ENCODE measurements at places on chromosomes 16 and 17. TPM values are rescaled to one million over a fixed set of nuclear protein-coding genes. Genes with fewer than 3 reads are reported as not detected.

The UNC13D gene
- polyA plus RNA-seq, result 10.1 TPM

- DNase-seq, result no peak
Measured at GRCh38 chr17:70989280-70989679, 819.9 kb downstream of the KCNJ2 start.

DNA sequence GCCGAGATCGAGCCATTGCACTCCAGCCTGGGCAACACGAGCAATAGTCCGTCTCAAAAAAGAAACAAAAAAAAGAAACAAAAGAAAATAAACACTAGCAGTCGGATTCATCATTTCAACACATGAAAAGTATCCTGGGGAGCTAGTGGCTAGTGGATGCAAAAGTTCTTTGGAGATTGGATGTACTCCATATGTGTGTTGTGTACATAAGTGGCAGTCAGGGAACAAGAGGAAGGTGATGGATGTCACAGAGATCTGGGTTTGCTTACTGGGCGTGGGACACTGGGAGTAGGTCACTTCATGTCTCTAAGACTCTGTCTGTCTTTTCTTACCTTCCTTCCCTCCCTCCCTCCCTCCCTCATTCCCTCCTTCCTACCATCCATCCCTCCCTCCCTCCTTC lies 35.4 kb downstream of the MRC2 start:
- DNase-seq, result no peak

DNA sequence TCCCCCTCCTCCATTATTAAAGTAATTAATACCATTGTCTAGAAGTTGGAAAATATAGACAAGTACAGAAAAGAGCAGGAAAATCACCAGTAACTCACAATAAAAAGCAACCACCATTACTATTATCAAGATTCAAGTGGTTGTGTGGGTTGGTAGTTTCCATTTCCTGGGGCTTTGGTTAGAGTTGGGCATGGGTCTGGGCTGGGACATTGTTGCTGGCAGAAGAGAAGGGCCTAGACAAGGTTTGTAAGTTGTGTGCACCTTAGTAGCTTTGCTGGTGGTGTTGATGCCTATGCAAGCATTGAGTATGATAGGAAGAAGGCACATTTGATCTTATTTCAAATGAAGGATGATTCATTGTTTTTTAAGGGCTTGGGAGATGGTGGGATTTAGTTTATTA lies 25.4 kb upstream of the NFATC3 start:
- no peak for DNase-seq

Data from hepatocyte (in vitro differentiated cells).